ENCODE measurements at places on chromosomes 5 and 9.

GRCh38 chr5:42785756-42786155 is 25.9 kb downstream of the SELENOP start:
- no peak for DNase-seq

GRCh38 chr5:171640480-171640879 is 145.1 kb upstream of the SMIM23 start:
- no peak for DNase-seq

- DNase-seq: peak; percentile 58
Measured at GRCh38 chr5:337563-338130, 16.1 kb downstream of the AHRR start.

- DNase-seq: peak; percentile 26
Measured at GRCh38 chr5:24823625-24824024, 178.8 kb upstream of the CDH10 start.

- no peak for DNase-seq
Measured at GRCh38 chr9:99253134-99253533, 31.1 kb downstream of the SEC61B start.

GRCh38 chr5:150206098-150206778 is 16.4 kb downstream of the SLC6A7 start:
- DNase-seq: no peak

GRCh38 chr9:2461892-2462291 is 159.7 kb upstream of the VLDLR start:
- no peak for DNase-seq

Measured in H54 (cell line).